Kidney (tissue), 22 donors: ENCODE measurements at places on chromosomes 3 and 15. TPM values are rescaled to one million over a fixed set of nuclear protein-coding genes. Genes with fewer than 3 reads are reported as not detected.

The KBTBD13 gene
- total RNA-seq, result 0.06 TPM

The SLC28A1 gene
- total RNA-seq, result 12.8 TPM

DNA sequence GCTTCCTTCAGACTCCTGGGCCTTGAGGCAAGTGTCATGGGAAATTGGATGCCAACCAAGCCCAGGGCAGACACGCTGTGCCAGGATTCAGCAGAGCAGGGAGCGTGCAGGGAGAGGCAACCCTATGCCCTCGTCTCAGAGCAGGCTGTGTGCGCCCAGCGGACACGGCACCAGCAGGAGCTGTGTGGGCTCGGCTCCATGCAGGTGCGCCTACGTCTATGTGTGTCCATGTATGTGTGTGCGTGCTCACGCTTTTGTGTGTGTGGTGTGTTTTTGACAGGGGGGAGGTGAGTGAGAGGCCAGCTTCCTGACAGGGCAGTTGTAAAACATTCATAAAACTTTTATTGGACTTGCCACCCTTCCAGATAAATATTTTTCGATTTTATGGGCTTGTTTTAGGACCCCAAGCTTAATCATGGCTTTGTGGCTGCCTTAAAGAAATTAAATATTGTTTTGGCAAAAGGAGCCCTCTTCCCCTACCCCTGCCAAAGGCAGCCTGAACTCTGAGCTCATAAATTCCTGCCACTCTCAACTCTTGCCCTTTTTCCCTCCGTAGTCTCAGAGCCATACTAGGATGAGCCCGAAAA, 84.4 kb downstream of the DNAJB8 start:
- no peaks in the 10 kb centered on the region for H3K36me3 ChIP-seq
- no peak for DNase-seq
- H3K4me3 ChIP-seq, result no peak overlapping the region

DNA sequence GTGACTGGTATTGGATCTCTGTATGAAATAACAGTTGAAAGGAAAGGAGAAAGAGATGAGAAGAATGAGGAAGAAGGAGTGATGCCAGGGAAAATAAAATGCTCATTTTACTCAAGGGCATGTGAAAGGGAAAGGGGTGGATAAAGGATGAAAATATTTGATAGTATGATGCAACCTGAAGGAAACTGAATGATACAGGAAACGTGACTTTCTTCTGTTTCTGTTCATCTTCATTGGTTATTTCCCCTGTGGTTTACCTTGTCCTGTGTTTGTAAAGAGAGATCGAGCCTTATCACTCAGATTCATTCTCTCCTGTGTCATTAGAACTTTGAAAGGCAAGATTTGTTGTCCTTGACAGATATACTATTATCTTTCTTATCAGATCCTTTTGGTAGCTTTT, 243.6 kb upstream of the SLITRK3 start:
- no peaks in the 10 kb centered on the region for H3K36me3 ChIP-seq
- no peak overlapping the region for H3K27ac ChIP-seq
- H3K4me1 ChIP-seq, result no peaks in the 10 kb centered on the region
- H3K27me3 ChIP-seq, result no peaks in the 10 kb centered on the region
- DNase-seq, result no peak

The NLGN1 gene
- 19.4 TPM for total RNA-seq

The PLA2G4D gene
- total RNA-seq, result not detected

The ADAMTSL3 gene
- 23.4 TPM for total RNA-seq

The LRRK1 gene
- total RNA-seq, result 24.9 TPM

DNA sequence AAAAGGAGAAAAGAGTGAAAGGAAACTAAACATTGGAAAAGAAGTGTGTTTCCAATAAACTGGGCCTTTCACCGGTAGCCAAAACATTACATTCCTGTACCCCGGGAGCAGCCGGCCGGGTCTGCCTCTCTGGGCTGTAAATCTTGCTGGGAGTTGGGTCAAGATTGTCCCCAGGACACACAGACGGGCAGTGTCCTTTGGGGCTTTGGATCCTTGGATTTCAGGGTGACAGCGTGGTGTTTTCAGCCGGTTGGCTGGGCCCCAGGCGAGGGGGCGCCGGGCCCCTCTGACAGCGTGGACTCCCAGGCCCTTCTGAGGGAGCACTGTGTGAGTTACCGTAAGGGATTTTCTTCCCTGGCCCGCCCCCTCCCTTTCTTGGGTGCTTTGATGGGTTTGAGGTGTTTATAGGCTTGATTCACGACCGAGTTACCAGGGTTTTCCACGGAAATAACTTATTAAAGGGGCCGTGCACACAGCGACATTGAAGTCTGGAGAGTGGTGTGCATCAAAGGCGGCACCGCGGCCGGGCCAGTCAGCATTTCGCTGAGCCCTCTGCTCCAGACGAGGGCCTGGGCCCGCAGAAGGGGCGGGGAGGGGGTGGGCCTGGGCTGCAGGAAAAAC, 27.4 kb downstream of the SMAD6 start:
- DNase-seq, result peak; percentile 83
- no peaks in the 10 kb centered on the region for H3K36me3 ChIP-seq
- peak overlapping the region; percentile 70 for H3K27ac ChIP-seq
- peaks cover 20% of the 10 kb centered on the region for H3K4me1 ChIP-seq
- no peak overlapping the region for H3K4me3 ChIP-seq

- peaks cover 7% of the 10 kb centered on the region for H3K36me3 ChIP-seq
- no peak overlapping the region for H3K4me3 ChIP-seq
- no peak overlapping the region for H3K27ac ChIP-seq
- DNase-seq, result no peak
Observed at GRCh38 chr3:47016934-47017435, 37.5 kb downstream of the NBEAL2 start.

- no peak overlapping the region for H3K27ac ChIP-seq
- H3K36me3 ChIP-seq, result no peaks in the 10 kb centered on the region
- peaks cover 3% of the 10 kb centered on the region for H3K4me1 ChIP-seq
- no peak overlapping the region for H3K4me3 ChIP-seq
- H3K27me3 ChIP-seq, result no peaks in the 10 kb centered on the region
Observed at GRCh38 chr3:194587438-194587931, 45.7 kb downstream of the TMEM44 start.

The TRH gene
- not detected for total RNA-seq

The CCDC50 gene
- 105 TPM for total RNA-seq
